ENCODE measurements at places on chromosomes 6 and 20.

DNA sequence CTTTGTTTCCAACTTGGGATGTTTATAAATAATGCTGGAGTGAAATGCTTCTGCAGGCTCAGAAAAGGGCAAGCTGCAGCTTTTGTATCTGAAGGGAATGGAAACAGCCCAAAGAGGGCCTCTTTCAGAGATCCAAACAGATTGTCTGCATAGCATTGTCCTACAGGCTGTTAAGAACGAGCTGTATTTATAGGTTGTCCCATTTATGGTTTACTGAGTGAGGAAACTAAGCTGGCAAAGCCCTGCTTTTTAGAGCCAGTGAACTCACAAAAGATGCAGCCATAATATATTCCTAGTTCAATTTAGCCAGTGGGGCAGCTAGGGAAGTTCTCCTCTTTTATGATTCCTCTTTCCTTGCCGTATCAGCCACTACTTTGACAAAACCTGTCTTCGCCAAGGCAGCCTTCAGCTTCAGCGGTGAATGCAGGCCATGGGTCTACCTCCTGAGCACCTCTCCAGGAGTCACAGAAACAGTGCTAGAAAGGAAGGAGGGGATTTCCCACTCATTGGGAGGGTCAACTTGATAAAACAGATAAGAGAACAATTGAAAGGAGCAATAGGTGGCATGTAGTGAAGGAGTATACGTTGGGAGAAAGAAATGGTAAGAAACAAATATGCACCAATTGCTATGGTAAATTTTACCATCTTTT is 15.0 kb downstream of the KIAA0319 start:
- DNase-seq: no peak

GRCh38 chr20:63462244-63462643 is 10.2 kb downstream of the KCNQ2 start:
- DNase-seq: no peak

- DNase-seq: no peak
These were observed 106.8 kb downstream of the GJA10 start for GRCh38 chr6:90000864-90001731.

GRCh38 chr6:156747715-156748114 is 29.5 kb upstream of the ARID1B start:
- no peak for DNase-seq

DNA sequence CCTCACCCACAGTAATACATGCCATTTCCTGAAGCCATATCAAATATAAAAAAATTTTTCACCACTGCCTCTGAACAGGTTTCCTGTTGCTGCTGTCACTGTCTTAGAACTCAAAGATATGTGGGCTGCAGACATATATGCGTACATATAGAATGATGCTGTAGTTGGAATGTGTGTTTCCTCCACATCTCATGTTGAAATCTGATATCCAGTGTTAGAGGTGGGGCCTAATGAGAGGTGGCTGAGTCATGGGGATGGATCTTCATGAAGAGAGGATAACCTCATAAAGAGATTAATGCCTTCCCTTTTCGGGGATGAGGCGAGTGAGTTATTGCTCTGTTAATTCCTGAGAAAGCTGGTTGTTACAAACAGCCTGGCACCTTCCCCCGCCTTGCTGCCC is 7.7 kb upstream of the SCP2D1 start:
- no peak for DNase-seq

All from RCC 7860 (cell line).